ENCODE measurements at places on chromosomes 4 and X.

GRCh38 chr4:187414716-187415115 lies 580.9 kb upstream of the ZFP42 start:
- DNase-seq = no peak

GRCh38 chr4:11914406-11914805 lies 485.7 kb upstream of the HS3ST1 start:
- no peak for DNase-seq

- no peak for DNase-seq
These were observed 98.7 kb downstream of the KDM6A start for GRCh38 chrX:44971674-44972073.

GRCh38 chrX:11180571-11180970 lies 69.4 kb downstream of the HCCS start:
- no peak for DNase-seq

DNA sequence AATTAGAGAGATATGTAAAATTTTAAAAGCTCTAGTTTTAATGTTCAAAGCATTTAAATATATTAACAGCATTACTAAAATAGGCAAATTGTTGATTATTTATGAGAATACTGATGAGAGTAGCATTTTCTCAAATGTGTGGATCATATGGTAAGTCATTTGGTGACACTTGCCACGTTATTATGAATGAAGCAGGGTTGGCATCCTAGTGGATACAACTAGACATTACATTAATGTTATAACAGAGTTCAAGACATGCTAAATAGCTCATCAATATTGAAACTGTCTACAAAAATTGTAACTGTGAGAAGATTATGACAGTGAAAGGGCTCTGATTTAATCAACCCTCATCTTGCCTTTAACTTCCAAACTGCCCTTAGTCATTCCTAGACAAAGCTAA lies 171.1 kb downstream of the PDGFC start:
- no peak for DNase-seq

DNA sequence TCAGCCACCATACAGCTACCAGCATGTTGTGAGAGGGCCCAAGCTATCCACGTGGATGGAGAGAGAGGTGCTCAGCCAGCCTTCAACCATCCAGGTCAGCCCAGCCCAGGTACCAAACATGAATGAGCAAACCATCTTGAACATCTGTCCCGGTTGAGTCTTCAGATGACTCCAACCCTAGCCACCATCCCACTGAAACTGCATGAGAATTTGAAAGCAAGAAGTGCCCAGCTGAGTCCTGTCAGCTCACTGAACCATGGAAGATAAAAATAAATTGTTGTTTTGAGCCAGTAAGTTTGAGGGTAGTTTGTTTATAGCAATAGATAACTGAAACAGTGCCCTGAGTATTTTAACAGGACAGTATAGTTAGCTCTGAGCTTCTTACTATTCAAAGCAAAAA lies 7.3 kb upstream of the SEL1L3 start:
- DNase-seq = no peak

GRCh38 chr4:2297606-2298531 lies 36.0 kb upstream of the MXD4 start:
- no peak for DNase-seq

GRCh38 chr4:135408109-135408508 lies 1206.5 kb upstream of the PABPC4L start:
- DNase-seq = no peak

GRCh38 chrX:97987979-97988378 lies 1104.3 kb downstream of the RPA4 start:
- DNase-seq = no peak

- DNase-seq = no peak
These were observed 5.1 kb downstream of the PIGG start for GRCh38 chr4:504076-504475.

- no peak for DNase-seq
These were observed 252.5 kb upstream of the NEIL3 start for GRCh38 chr4:177057186-177057585.

- DNase-seq = no peak
These were observed 311.4 kb upstream of the NDST4 start for GRCh38 chr4:115424852-115425251.

DNA sequence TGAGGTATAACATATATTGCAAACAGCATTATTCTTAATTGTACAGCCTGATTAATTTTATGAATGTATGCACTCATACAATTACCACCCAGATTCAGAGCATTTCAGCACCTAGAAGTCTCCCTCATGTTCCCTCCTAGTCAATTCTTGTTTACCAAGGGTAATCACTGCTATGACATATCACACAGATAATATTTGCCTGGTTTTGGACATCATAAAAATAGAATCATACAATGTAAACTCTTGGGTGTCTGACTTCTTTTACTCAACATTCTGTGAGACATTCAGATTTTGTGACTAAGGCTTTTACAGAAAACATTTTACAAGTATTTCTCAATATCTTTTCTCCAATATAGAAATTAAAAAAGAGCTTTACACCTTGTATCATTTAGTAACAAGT lies 66.9 kb downstream of the PTPN13 start:
- no peak for DNase-seq

DNA sequence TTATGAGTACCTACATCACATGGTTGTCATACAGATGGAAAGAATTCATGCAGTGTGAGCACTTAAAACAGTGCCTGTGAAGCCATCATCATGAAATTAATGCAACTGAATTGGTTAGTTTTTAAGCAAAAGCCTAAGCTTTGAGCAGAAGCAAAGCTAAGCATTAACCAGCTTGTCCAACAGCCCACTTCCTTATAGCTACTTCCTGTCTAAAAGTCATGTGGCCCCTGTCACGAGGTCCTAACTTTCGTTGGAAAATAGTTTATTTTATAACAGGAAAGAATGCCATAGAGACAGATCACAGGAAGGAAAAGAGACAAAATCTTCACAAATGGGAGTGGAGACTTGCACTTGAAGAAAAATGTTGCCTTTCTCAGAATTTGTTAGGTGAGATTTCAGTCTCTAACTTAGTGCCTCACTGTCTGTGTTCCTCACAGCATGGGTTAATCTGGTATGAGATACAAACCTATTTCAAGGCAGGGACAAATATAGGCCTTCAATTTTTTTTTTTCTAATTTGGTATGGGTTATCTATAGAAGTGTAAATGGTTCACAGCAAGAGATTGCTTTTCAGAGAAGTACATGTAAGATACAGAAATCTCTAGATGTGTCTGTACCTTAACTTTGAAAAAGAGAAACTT lies 27.7 kb upstream of the VCX start:
- no peak for DNase-seq

- DNase-seq = no peak
These were observed 21.5 kb upstream of the PHKA1 start for GRCh38 chrX:72735561-72735960.

GRCh38 chr4:142913461-142914030 lies 67.4 kb upstream of the INPP4B start:
- no peak for DNase-seq

DNA sequence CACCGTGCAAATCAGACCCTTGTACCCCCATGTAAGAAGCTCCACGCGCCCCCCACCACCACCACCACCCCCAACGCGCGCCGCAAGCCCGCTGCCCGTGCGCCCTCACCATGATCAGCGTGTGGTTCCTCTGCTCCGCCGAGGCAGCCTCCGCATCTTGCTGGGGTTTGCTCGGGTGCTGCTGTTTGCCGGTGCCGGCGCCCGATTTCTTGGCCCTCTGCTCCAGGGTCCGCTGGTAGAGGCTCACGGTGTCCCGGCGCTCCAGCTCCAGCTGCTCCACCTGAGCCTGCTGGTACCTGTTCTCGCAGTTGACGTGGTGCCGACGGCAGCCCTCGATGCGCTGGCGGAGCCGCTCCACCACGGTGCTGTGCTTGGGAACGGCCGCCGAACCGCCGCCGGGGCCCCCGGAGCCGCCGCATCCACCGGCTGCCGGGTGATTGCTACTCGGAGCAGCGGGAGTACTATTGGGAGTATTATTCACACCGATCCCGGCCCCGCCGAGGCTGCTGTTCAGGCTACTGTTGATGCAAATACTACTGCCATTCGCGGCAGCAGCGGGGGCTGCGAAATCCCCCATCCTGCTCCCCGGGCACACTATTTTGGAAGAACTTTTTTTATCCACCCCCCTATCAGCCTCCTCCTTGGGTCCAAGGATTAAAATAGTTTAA lies 1.1 kb downstream of the MAML3 start:
- DNase-seq = no peak

GRCh38 chr4:156102411-156102810 lies 148.7 kb upstream of the CTSO start:
- DNase-seq = no peak

GRCh38 chr4:156779774-156780173 lies 191.8 kb downstream of the PDGFC start:
- no peak for DNase-seq

- DNase-seq = no peak
These were observed 41.6 kb upstream of the ACSL4 start for GRCh38 chrX:109774706-109775105.

DNA sequence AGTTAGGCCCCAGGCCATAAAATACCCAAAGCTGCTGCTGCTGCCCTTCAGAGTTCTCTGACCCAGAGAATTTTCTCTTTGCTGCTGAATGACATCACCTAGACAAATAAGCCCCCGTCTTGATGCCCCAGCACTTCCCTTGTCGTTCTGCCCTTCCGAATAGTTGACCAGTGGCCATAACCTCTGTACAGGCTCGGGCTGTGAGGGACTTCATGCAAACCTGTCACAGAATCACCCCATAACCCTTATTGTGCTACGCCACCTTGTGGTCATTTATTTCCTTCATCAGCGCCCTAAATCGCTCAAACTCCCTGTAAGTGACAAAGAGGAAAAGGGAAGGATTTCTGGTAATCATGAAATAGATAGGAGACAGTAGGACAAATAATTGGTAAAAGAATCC lies 18.8 kb downstream of the SPACA5 start:
- DNase-seq = no peak

- DNase-seq = no peak
These were observed 2.2 kb upstream of the NKX1-1 start for GRCh38 chr4:1408418-1408817.

GRCh38 chr4:85968945-85969819 lies 390.7 kb downstream of the MAPK10 start:
- DNase-seq = no peak

DNA sequence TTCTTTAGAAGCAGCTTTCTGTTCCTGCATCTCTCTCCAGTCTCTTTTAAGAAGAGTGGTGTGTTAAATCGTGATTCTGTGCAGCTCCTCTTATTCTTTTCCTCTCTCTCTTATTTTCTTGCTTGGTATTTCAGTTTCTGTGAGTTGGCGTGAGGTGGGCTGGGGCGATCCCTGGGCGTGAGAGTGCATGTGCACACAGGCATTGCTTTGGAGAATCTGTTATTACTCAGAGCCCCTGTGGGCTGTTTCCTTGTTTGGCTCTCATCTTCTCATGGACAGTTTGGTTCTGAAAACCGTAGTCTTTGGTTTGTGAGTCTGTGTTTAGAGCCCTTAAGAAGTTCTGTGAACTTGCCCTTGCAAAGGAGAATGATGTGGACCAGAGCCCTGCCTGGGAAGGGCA lies 97.2 kb upstream of the CLNK start:
- DNase-seq = no peak

- no peak for DNase-seq
These were observed 2.3 kb downstream of the TXK start for GRCh38 chr4:48131736-48132135.

- no peak for DNase-seq
These were observed 192.8 kb downstream of the CCNG2 start for GRCh38 chr4:77349796-77350195.

DNA sequence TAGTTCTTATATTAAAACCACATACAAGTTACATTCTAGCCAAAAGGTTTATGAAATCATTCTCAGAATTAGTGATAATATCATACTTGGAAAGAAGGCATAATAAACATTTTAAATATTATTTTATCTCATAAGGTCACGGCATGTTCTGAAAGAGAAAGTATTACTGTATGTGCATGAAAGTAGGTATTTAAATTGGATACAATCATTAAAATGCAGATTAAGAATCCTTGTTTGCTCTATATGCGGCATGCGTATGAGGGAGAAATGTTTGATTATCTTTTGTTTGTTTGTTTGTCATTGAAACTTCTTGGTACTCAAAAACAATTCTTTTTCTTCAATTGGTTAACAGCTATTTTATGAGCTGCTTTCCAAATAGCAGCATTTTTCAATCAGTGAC lies 183.9 kb upstream of the TLL1 start:
- no peak for DNase-seq

DNA sequence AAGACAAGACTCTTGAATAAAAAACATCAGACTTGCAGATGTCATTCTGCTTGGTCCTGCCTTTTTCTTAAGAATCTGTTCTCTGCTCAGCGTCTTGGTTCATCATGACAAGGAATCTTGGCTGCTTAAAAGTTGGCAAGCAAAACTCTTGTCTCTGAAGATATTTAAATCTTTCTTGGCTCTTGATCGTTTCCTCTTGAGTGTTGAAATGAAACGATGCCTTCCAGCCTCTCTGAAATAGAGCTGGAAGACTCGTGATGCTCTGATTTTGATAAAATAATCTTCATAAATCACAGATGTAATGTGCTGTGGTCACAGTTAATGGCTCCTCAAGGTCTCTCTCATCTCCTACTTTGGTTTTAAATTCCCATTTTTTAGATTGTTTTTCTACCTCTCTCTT lies 39.9 kb upstream of the TMEM192 start:
- no peak for DNase-seq

- DNase-seq = no peak
These were observed 123.4 kb downstream of the MFAP3L start for GRCh38 chr4:169902658-169903345.

DNA sequence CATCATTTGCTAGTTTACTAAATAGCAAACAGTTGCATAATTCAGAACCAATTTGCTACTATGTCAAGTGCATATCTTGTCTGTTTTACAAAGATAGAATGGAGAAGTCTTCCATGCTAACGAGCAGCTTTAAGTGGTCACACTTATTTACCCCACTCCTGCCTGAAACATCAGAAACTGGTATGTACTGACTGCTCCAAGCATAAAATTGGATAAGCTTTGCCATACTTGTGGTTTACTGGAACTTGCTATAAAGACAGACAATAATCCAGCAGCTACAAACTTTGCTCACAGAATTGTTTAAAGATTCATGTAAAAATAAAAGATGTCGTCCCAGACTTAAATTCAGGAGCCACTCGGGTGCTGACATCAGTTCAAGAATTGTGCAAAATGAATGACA lies 13.3 kb upstream of the CDKL2 start:
- no peak for DNase-seq

- no peak for DNase-seq
These were observed 2.0 kb downstream of the RAPGEF2 start for GRCh38 chr4:159104694-159105414.

Measured in activated T-helper 1 cell treated with Interleukin-2 at 50 U/mL for 16 hours (primary cell).